Activated gamma-delta T cell treated with anti-CD3 and anti-CD28 coated beads, Interleukin-2, amount 50 U/mL, for 16 hours (primary cell): ENCODE measurements at places on chromosomes 7 and 10.

DNA sequence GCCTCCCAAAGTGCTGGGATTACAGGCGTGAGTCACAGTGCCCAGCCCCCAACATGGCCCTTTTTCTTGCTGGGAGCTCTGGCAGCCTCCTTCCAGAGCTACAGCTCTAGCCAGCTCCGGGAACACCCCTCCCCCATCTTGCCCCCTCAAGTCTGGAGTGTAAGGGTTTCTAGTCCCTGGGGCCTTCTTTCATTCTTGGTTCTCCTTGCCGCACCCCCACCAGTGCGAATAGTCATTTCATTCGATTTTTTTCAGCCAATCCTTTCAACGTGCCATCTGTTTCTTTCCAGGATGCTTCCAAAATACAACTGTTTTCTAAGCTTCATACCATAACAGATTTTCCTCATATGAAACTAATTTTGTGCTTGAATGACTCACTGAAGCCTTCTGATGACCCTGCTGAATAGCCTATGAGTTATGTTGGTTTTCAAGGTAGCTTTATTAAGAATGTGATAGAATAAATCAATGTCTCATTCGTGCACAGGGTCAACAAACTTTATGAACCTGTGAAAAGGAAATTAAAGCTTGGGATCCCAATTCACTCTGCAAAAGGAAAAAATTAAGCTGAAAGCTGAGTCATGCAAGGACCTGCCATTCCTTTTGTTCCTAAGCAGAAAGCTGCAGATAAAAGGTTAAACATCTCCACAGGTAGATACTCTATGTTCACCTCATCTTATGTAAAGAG is 38.6 kb downstream of the CDC14C start:
- no peak for DNase-seq

DNA sequence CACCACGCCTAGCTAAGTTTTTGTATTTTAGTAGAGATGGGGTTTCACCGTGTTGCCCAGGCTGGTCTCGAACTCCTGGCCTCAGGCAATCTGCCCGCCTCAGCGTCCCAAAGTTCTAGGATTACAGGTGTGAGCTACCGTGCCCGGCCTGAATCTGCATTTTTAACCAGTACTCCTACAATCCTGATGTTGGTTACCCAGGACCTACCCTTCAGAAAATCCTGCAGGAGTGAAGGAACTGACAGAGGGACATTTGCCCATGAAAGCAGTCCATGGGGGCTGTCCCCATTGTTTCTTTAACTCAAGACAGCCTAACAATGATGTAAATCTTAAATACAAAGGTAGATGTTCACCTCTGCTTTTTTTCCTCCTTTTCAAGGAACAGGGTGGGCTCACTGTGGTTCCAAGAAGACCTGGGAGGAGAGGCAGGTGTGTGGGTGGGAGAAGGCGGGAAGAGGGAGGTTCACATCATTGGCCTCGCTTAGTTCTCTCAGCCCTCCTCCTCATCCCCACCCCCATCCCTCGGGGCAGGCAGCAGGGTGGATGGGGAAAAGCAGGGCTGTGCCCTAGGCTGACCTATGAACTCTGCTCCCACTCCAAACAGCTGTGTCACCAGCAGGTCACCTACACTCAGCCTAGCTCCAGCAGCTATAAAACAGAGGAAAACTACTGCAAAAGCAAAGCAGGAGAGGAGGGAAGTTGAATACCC is 13.5 kb downstream of the LRRC20 start:
- DNase-seq, result no peak

- no peak for DNase-seq
Observed at GRCh38 chr7:157760004-157760730, 423.4 kb downstream of the DNAJB6 start.

- no peak for DNase-seq
Observed at GRCh38 chr10:99850021-99850766, 67.8 kb downstream of the ABCC2 start.

GRCh38 chr7:142158736-142159496 is 47.4 kb downstream of the MGAM2 start:
- no peak for DNase-seq

DNA sequence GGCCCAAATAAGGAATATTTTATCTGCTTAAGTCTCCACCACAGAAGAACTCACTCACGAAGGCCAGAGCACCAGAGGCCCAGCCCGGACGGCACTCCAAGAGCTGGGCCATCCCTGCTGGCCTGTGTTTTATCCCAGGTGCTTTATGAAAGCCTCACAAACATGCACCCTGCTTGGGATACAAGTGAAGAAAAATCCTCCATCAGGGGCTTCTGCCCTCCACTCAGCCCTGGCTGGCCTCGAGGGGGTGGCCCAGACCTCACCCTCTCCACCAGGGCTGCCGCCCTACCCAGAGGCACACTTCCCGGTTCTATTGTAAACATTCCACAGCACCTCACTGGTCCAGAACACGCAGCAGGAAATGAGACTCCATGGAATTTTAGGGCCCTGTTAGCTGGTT is 19.8 kb upstream of the DNAAF5 start:
- no peak for DNase-seq

DNA sequence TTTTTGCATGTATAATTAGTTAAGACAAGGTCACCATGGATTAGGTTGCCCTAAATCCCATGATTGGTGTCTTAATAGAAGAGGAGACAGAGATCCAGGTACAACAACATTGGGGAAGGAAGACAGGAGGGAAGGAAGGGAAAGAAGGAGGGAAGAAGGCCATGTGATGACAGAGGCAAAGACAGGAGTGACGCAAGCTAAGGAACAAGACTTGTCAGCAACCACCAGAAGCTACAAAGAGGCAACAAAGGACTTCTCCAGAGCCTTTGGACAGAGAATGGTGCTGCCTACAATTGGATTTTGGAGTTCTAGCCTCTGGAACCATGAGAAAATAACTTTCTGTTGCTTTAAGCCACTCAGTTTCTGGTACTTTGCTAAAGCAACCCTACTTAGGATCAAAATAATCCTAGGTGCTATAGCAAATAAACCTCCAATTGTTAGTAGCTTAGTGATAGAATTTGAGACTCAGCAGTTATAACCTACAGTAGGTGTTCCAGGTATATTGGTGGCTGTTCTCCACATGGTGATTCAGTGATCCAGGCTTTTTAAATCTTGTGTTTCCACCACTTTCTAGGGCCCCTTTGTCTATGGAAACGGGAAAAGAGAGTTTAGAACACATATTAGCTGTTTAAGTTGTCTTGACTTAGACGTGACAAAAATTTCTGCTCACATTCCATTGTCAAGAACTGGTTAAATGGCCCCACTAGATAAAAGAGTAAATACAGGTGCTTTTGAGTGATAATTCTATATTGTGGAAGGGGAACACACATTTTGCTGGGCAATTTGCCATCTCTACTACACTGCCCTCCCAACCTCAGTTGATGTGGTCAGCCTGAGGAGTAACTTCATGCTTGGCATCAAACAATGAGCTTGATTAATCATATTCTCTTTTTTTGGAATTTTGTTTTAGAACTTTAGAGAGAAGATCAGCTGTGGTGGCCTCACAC is 70.5 kb upstream of the SP4 start:
- DNase-seq, result no peak

- DNase-seq, result no peak
Observed at GRCh38 chr10:101319241-101319915, 34.6 kb upstream of the BTRC start.

- DNase-seq, result no peak
Observed at GRCh38 chr10:85851325-85851724, 515.3 kb downstream of the GRID1 start.

GRCh38 chr10:130254662-130255061 is 118.5 kb downstream of the GLRX3 start:
- DNase-seq, result no peak

- no peak for DNase-seq
Observed at GRCh38 chr7:94351703-94352102, 43.0 kb upstream of the COL1A2 start.

GRCh38 chr7:50858528-50859245 is 76.0 kb upstream of the GRB10 start:
- no peak for DNase-seq

GRCh38 chr10:24462889-24463552 is 254.1 kb downstream of the KIAA1217 start:
- no peak for DNase-seq

DNA sequence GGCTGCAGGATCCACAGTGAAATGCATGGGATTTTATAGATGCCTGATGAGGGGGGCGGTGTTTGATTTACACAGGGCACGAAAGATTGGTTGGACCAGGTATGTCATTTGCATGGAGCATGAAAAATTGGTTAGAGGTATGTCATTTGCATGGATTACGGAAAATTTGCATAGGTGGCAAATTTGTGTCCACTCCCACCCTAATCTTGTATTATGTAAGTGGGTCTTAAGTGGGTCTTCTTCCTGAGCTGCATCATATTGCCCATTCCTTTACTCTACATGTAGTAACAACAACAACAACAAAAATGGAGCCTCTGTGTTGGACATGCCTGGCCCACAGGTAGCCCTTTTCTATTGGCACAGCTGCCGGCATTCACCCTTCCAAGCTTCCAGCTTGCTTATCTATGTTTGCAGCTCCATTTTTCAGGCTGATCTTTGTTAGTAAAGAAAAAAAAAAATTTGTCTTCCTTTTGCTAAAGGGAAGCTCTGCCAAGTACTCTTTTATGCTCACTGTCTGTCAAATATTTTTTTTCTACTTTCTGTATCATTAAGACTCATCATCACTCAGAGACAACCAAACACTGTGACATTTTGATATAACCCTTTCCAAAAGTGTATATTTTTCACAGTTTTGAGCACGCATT is 10.3 kb upstream of the ZNF273 start:
- DNase-seq, result no peak

- DNase-seq, result no peak
Observed at GRCh38 chr7:158325530-158326381, 261.9 kb downstream of the PTPRN2 start.

GRCh38 chr10:77060913-77061312 is 576.7 kb downstream of the KCNMA1 start:
- no peak for DNase-seq
